ENCODE measurements at places on chromosomes 16 and 17.

DNA sequence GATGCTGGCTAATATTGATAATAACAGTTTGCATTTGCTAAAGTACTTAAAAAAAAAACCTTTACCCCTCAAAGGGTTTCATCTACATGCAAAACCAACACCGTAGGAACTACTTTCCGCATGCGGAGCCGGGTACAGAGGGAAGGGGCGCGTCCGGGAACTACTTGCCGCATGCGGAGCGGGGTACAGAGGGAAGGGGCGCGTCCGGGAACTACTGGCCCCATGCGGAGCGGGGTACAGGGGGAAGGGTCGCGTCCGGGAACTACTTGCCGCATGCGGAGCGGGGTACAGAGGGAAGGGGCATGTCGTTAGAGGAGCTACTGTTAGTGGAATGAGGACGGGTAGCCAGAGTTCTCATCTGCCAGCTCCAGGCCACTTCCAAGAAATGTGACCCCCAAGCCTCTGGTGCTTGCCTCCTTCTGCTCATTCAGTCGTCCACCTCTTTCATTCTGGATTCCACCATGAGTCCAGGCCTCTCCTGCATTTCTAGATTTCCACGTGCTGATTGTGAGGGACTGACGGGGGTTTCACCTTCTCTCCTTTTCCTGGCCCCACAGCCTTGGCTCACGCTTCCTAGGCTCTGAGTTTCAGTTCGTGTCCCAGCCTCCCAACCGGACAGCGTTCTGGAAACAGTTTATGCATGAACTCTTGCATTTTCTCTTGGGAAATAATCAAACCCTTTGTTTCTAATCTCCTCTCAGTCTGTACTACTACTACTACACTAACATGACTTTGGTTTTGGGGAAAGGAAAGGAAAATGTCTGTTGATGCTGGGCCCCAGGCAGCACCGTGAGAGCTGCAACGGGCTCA lies 26.9 kb downstream of the MINK1 start:
- DNase-seq, result no peak

DNA sequence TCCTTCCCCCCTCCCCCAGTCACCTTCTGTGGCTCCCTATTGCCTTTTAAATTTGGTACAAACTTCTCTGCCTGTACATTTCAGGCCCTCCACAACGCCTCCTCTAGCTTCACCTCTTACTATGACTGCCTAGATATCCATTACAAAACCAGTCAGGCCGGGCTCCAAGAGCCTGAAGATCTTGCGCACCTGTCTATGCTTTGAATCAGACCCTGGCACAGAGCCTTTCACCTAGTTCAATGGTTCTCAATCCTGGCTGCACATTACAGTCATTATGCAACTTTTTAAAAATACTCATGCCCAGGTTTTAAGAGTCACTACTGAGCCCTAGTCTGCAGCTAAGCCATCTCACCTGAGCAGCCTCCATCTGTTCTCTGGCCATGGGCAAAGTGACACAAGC lies 1.6 kb upstream of the GAS7 start:
- DNase-seq, result no peak

- peak; percentile 18 for DNase-seq
Measured at GRCh38 chr16:86562356-86562755, 4.3 kb upstream of the FOXC2 start.

DNA sequence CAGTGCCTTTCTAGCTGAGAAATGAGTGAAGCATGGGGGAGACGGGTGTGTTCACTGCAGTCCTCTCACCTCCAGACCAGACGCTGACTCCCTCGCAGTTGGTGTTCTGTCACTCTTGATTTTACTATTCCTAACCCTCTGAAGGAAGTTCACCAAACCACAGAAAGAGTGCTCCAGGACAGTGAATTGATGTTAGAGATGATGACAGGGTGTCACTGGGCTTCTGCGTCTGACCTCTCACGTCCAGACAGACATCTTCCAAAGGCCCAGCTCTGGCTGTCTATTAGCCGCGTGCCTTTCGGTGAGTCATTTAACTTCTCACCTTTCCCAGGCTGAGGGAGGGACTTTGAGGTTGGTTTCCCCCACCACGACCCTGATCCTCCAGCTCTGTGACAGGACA lies 8.2 kb downstream of the CRAMP1 start:
- DNase-seq, result no peak

DNA sequence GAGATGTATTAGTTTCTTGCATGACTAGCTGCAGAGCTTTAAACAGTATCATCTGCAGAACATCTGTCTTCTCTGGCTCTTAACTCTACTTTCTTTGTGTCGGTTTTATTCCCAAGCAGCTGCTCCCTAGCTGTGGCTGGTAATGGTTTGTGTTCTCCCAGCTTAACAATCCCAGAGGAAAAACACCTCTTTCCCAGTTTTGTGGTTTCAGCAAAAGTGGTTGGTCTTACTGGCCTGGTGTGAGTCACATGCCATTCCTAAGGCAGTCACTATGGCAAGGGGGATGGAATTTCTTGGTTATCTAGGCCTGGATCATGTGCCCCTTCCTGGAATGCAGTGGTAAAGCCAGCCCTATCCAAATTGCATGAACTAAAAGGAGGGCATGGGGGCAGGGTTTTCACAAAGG lies 27.5 kb downstream of the OMG start:
- no peak for DNase-seq

GRCh38 chr16:85134789-85135142 lies 22.5 kb upstream of the CIBAR2 start:
- no peak for DNase-seq

DNA sequence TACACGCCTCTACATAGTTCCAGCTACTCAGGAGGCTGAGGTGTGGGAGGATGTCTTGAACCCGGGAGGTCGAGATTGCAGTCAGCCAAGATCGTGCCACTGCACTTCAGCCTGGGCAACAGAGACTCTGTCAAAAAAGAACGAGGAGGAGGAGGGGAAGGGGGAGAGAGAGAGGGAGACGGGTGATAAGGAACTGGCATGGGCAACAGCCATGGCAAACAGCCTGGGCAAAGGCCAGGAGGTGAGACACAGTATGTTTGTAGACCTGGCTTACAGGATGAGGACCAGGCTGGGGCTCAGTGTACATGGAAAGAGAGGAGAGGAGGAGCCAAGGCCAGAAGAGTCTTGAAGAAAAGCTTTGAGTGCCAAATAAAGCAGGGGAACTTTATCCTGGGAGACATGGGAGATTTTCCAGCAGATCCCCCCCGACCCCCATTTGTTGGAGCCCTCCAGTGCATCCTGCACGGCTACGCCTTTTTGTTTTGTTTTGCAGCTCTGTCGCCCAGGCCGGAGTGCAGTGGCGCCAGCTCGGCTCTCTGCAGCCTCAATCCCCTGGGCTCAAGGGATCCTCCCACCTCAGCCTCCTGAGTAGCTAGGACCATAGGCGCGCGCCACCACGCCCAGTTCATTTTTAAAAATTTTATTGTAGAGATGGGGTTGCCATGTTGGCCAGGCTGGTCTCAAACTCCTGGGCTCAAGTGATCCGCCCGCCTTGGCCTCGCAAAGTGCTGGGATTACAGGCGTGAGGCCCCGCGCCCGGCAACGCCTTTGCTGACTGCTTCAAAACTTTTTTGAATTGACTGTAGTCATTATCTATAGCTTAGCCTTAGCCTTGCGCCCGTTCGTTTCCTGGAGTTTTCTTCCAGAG lies 1.3 kb upstream of the ALKBH5 start:
- no peak for DNase-seq

DNA sequence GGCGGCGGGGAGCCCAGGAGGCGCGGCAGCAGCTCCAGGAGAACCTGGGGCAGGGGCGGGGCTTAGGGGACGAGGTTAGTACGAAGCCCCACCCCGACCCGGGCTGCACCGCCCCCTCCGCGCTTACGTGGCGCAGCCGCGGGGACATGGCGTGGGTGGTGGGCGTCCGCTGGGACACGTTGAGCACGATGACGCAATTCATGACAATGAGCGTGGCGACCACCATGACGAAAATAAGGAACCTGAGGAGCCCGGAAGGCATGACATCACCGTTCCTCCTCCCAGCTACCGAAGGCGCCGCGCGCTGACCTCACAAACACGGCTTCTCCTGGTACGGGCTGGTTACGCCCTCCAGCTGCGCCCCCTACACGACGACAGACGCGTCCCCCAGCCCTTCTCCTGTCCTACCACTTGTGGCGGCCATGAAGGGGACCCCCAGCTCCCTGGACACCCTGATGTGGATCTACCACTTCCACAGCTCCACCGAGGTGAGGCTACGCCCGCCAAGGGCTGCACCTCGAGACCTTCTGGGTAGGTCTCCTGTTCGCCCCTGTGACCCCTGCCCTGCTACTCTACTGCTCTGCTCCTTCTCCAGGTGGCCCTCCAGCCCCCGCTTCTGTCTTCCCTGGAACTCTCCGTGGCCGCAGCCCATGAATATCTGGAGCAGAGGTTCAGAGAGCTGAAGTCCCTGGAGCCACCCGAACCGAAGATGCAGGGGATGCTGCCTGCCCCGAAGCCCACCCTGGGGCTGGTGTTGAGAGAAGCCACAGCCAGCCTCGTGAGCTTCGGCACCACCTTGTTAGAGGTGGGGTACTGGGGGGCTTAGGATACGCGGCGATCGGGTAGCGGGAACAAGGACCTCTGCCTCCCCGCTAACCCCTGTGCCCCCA lies at the start of gene C17orf107:
TSS of gene C17orf107 (plus strand) at position 196 of the 890 bp plus-strand sequence. CDS start at position 423, 227 bp downstream.
- DNase-seq, result peak; percentile 90

- DNase-seq, result no peak
Measured at GRCh38 chr16:1472974-1473373, 1.9 kb downstream of the CLCN7 start.

DNA sequence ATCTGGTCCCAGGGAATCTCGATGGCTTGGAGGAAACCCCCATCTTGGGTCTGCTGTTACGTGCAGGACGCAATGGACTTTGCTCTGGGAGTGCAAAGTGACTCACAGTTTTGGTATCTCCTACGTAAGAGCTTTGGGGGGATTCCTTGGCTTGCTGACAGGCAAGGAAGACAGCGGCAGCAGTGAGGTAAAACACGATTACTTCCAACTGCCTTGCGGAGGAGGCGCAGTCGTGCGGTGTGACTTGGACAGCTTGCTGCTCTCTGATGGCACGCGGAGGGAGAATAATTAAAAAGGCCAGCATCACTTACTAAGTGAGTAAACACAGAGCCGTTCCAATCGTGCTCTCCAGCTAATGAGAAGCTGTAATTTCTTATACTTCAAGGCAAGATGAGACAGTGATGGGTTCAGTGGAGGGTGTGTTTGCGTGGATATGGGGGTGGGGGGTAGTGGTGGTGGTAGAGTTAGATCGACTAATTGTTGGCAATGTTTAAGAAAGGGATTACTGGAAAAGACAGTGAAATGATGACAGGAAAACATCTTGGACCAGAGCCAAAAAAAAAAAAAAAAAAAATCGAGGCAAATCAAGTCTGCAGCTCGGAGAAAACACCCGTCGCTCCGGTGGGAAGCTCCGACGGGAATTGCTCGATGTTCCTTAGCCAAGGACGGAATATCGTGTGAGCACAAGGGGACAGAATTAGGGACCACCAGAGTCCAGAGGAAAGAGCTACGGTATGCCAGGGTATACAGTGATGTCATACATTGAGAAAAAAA lies 184.8 kb upstream of the ZFHX3 start:
- peak; percentile 84 for DNase-seq

DNA sequence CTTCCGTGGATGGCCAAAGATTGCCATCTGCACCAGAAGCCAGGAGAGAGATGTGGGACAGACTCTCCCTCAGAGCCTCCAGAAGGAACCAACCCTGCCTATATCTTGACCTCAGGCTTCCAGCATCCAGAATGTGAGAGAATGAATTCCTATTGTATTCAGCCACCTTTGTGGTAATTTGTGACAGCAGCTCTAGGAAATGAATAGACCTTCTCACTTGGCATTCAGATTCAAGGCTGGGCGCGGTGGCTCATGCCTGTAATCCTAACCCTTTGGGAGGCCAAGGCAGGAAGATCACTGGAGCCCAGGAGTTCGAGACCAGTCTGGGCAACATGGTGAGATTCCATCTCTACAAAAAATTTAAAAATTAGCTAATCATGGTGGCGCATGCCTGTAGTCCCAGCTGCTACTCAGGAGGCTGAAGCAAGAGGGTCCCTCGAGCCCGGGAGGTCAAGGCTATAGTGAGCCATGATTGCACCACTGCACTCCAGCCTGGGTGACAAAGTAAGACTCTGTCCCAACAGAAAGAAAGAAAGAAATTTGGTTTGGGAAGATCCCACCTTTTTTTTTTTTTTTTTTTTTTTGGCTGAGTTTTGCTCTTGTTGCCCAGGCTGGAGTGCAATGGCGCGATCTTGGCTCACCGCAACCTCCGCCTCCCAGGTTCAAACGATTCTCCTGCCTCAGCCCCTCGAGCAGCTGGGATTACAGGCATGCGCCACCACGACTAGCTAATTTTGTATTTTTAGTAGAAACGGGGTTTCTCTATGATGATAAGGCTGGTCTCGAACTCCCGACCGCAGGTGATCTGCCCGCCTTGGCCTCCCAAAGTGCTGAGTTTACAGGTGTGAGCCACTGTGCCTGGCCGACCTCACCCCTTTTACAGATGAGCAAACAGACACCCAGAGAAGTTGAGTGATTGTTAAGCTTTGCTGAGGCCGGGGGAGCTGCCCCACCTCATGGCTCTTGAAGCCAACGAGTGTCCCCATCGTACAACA lies 4.3 kb upstream of the CPSF4L start:
- DNase-seq, result no peak

GRCh38 chr16:67268136-67268579 lies 11.2 kb upstream of the PLEKHG4 start:
- peak; percentile 71 for DNase-seq

GRCh38 chr16:1178295-1178910 lies 25.5 kb downstream of the CACNA1H start:
- DNase-seq, result no peak

GRCh38 chr16:14017886-14018285 lies 53.2 kb upstream of the MRTFB start:
- no peak for DNase-seq

DNA sequence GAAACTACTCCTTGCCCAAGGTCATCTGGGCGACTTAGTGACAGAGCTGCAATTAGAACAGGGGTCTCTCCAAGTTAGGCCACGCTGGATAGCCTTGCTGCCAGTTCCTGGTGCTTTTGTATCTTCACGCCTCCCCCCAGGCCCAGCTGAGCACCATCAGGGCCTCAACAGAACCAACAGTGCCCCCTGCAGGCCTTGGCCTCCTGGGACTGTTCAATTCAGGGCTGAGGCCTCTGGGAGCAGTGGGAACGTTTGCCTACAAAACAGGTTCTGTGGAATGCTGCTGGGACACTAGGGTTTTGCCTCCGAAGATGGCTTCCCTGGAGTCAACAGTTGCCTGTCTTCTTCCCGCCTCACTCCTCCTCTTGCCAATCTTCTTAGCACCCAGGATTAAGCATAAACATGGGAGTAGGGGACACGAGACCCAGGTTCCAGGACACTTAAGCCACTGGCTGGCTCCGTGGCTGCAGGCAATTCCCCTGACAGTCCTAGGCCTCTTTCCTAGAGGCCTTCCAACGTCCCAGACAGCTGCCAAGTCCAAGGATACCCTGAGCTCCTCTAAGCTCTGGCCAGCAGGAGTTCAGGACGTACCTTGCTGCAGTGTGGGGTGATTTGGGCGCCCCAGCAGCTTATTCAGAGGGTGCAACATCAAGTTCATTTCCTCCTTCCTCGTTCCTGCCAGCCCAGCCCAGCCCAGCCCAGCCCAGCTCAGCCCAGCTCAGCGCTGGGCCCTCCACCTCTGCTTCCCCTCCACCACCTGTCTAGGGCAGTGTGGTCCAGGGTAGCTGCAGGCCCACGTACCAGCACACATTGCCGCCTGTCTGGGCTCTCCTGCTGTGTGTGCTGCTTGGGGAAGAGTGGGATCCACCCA lies 246.6 kb upstream of the RPL38 start:
- DNase-seq, result no peak
